ENCODE measurements at places on chromosomes 3 and 15. TPM values are rescaled to one million over a fixed set of nuclear protein-coding genes. Genes with fewer than 3 reads are reported as not detected.

CFAP100 gene
- total RNA-seq = not detected

THBS1 gene
- total RNA-seq = 3,217 TPM

ALG1L2 gene
- total RNA-seq = not detected

MESP1 gene
- under 0.01 TPM for total RNA-seq

ZBTB11 gene
- 17.2 TPM for total RNA-seq

GOLGA8J gene
- total RNA-seq = not detected

GPR87 gene
- 0.36 TPM for total RNA-seq

CTXN2 gene
- not detected for total RNA-seq

ATP13A4 gene
- not detected for total RNA-seq

ANKRD63 gene
- total RNA-seq = under 0.01 TPM

AHSG gene
- total RNA-seq = not detected

GRCh38 chr3:143924522-143925285, 46.9 kb upstream of the DIPK2A start:
- DNase-seq = no peak

- DNase-seq = no peak
These were observed 117.2 kb downstream of the UACA start for GRCh38 chr15:70646169-70646568.

- no peak for DNase-seq
These were observed 116.4 kb upstream of the ARHGEF3 start for GRCh38 chr3:56918111-56918568.

- DNase-seq = no peak
These were observed 13.0 kb upstream of the APOD start for GRCh38 chr3:195596765-195597171.

DNA sequence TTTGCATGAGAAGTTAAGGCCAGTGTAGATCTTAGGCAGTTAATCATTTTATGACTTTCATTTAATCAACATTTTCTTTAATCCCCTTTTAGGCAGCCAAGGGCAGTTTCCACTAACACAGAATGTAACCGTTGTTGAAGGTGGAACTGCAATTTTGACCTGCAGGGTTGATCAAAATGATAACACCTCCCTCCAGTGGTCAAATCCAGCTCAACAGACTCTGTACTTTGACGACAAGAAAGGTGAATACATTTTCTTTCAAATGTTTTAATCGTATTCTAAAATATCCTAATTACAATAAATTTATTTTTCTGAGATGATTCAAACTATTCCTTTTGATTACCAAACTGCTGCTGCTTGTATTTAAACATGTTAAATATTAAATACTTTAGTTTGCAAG, 843.2 kb downstream of the CADM2 start:
- no peak for DNase-seq

DNA sequence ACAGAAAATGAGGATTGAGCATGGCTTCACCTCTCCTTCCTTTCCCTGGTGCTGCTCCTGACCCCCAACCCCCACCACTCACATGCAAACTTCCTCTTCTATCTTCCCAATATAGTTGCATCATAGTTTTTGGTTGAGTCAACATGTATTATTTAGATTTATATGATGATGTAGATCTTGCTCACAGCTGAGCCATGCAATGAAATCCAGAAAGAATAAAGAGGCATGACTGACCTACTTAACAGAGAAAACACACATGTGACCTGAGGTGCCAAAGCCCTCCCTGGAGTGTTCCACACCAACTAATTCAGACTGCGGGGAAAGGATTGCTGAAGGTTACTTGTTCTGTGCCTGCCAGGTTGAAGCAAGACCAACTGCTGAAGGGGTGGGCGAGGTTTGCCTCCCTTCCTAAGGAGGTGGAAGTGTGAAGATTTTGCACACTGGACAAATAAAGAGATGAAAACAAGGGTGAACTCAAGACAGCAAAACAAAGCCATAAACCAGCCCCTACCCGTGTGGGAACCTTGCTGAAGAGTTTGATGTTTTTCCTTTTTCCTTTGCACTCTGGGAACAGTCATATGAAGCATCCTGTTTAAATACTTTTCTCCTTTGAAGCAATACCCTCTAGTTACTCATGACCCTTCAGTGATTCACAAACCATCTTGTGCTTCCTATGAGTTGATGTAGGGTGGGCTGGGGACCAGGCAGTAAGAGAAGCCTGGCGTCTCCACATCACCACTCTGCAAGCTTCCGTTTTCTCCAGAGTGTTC, 155.2 kb upstream of the UBE2E1 start:
- peak; percentile 97 for DNase-seq

DNA sequence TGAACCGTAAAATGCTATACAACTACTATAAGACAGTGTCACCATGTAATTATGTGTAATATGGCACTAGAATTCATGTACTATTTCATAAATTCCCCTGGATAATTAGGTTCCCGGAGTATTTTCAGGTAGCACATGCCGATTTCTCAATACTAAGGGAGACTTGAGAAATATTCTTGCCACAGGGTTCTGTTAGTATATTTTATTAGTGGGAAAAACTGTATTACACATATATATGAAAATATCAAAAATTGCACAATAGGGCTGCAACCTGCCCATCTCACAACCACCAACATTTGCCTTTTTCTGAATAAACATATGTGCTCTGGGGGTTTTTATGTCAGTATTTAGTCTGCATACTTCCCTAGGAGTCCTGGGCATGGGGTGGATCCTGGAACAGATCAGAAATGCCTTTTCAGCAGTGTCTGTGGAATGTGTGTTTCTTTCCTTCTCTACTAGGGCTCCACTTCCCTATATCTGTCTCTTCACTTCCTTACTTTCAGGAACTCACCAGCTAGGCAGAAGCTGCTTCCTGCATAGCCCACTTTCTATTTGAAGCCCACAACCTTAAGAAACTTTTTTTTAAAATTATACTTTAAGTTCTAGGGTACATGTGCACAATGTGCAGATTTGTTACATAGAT, 87.5 kb downstream of the RPL39L start:
- DNase-seq = no peak

DNA sequence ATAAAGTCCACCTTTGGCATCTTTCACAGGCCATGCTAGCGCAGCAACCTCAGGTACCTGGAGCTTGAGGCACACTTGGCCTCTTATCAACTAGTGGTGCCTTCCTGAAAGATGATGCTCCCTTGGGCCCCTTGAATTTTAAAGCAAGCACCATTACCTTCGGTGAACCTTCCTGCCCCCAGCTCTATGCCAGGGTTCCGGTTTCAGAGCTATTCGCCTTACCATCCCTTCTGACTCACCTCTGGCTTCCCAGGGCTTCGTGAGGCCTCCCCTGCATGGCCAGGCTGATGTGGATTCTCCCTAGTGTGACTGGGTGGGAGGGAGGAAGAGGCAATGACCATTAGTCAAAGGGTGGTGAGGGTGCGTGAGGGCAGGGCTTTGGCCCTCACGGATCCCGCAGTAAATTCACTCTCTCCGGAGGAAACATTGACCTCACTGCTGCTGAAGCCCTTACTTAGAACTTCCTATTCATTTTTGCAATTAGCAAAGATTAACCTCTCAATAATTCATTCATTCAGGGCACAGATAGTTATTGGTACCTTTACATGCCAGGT, 16.3 kb downstream of the BHLHE40 start:
- peak; percentile 83 for DNase-seq

DNA sequence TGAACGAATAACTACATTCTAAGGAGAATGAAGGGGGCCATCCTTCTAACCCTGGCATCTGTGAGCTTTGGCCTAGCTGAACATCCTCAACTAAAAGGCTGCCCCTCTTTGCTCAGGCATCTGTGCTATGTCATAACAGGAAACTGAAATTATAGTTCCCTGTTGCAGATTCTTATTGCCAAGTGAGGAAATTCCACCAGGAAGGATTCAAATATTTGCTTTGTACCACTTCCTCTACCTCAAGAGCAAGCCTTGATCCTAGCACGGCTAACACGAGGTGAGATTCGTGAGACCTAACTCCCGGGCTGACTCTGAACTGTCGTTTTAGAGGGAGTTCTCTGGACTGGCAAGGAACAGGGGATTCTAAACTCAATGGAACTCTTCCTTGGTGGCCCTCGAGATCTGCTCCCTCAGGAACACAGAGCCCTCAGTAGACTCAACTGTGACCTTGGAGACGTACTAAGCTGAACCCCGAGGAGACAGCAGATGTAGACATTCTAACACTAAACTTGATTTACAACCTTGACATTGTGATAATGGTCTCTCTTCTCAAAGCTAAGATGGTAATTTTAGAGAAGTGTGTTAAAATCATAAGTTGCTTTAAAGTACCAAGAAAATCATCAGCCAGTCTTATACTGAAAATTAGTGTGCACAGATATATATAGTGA, 4.2 kb downstream of the SPG21 start:
- DNase-seq = peak; percentile 17

GRCh38 chr3:105177576-105177975, 189.1 kb upstream of the ALCAM start:
- DNase-seq = peak; percentile 54

DNA sequence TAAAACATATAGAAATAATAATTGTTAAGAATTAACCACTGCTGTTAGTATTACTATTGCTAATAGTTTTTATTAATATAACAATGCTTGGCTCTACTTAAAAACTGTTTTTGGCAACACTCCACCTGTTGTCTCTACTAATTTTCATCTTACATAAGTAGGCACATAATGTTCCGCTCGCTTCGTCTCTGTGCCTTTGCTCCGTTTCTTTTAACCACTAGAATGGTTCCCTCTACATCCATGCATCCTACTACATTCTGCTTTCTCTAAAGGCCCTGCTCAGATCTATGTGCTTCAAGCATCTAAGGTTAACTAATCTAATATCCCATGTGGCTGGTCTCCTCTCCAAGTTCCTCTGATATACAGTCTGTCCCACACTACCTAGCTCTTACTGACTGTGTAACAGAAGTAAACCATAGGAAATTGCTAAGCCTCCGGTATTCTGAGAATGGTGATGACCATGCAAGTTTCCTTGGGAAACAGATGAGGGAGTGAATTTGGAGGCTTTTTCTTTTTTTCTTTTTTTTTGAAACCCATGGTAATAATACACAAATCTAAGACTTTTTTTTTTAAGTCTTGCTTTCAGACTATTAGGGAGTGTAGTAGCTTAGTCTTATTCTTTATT, 138.3 kb downstream of the P3H2 start:
- DNase-seq = peak; percentile 29

DNA sequence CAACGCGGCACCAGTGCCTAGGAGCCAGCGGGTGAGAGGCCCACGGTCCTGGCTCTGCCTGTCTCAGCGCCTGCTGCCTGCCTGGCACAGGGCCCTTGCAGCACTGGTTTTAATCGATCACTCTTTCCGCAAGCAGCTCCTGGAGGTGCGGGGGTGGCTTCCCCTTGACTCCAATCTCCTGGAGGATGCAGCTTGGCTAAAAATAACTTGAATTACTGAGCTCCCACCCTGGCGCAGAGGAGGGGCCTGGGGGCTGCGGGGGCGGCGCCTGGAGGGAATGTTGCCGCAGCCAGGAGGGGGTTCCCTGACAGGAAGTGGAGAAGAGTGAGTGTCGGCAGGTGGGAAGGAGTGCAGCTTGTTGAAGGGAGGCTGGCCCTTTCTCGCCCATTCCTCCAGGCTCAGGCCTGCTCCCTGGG, 9.9 kb upstream of the RPL29 start:
- peak; percentile 82 for DNase-seq

DNA sequence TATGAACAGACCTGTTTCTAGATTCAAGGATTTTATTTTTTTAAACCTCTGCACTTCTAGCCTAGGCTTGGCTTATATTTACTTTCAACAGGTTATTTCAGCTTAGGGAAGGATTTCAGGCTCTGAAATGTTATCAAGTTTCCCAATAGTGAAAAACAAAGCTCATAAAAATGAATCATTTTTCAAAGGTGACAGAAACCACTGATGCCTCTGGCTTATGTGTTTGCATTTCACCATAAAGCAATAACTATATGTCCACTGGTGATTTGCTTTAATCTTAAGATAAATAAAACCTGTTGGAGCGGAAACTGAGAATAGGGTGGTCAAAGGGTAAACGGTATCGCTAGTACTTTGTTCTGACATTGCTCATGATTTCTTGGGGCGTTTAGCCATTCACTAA, 141.2 kb upstream of the LRIG1 start:
- no peak for DNase-seq

- DNase-seq = peak; percentile 28
These were observed 18.8 kb downstream of the ASTE1 start for GRCh38 chr3:131007782-131008181.

DNA sequence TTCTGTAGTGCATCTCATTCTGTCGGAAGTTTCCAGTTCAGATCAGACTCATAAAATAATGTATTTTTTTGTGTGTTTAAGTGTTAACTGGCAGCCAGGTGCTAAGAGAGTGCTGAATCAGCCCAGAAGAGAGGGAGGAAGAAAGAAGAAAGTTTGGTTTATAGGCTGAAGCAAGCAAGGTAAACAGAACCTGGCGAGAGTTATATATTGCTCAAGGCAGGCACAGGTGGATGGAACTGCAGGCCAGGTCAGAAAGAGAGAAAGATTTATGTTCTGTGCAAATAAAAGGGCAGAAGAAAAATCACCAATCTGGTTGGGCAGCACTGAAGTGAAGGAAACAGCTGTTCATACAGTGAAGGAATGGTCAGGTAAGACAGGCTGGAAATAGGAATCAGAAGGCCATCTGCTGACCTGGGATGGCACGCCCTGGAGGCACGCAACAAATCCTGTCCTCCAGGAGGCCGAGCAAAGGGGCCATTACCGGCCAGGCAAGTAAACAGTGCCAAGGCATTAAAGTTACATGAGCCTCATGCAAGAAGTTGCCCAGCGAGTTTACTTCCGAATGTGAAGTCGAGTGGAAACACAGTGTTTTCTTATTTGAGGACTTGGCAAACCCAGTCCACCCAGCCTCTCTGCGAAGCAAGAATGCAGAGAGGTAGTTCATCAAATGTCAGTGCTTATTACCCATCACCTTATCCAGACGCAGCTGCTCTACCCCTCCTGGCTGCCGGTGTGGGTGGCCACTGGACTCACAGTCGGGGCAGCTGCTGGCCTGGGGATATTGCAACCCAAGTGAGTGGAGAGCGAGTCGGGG, 309.8 kb downstream of the VPS13C start:
- no peak for DNase-seq

GRCh38 chr15:99603828-99604227, 38.0 kb downstream of the MEF2A start:
- DNase-seq = peak; percentile 9

DNA sequence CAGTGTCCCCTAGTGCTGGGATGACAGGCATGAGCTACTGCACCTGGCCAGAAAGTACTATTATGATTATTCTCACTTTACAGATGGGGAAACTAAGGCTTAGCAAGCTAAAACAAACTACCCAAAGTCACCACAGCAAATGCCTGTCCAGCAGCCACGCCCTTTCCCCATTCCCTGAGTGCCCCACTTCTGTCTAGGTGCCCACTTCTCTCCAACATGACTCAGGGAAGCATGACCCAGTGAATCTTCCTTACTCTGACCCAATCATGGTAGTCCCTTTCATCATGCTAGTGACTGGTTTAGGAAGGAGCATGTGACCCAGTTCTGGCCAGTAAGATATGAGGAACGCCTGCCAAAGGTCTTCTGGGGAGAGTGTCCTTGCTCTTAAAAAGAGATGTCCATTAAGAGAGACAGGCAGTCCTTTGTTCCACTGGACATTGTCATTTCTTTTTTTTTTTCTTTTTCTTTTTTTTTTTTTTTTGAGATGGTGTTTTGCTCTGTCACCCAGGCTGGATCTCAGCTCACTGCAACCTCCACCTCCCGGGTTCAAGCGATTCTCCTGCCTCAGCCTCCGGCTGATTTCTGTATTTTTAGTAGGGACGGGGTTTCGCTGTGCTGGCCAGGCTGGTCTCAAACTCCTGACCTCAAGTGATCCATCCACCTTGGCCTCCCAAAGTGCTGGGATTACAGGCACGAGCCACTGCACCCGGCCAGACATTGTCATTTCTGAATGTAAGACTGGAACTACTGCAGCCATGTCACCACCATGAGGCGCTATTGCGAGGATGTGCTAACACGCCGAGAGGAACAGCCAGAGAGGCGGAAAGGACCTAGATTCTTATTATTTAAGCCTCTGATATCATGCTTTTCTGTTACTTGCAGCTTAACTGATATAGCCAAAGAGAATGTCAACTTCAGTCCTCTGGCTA, 19.8 kb downstream of the MEGF11 start:
- no peak for DNase-seq

Data from IMR-90 (cell line).